ENCODE measurements at places on chromosomes 11 and 22.

DNA sequence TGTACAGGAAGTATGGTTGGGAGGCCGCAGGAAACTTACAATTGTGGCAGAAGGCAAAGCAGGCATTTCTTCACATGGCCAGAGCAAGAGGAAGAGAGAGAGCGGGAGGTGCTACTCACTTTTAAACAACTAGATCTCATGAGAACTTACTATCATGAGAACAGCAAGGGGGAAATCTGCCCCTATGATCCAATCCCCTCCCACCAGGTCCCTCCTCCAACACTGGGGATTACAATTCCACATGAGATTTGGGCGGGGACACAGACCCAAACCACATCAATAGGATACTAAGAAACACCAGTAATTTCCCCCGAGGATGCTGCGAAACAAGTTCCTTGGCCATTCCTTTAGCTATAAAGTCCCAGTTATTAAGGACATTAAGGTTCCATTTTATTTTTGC, 94.1 kb upstream of the SC5D start:
- DNase-seq, result no peak

DNA sequence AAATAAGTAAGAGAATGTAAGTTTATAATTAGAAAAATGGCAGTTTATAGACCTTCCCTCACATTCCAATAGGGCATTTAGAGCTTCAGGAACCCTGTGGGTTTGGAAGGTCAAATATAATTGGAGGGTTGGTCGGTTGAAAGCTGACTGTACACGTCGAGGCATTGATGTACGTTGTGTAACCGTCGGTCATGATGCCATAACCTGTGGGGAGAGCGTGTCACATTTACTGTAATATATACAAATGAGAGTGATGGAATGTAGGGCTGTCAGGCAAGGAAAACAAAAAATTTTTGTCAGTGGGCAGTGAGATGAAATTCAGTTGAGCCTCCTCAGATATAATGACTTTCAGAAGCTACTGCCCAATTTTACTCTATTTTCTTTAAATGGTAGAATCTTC, 88.5 kb downstream of the ARL14EP start:
- DNase-seq, result no peak

DNA sequence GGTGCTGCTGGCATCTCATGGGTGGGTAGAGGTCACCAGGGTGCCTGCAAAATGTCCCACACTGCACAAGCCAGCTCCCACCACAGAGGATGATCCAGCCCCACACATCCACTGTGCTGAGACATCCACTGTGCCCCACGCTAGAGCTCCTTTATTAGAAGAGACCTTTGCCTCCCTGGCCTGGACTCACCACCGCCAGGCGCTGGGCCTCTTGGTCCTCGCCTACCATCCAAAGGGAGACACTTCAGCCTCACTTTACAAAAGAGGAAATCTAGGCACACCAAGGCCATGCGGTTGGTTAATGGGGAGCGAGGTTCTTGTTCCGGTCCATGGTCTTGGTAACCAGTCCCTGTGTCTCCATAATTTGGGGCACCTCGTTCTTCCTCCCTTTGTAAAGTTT, 3.4 kb upstream of the ANO1 start:
- no peak for DNase-seq

GRCh38 chr11:19040051-19040450, 20.5 kb downstream of the MRGPRX2 start:
- no peak for DNase-seq

DNA sequence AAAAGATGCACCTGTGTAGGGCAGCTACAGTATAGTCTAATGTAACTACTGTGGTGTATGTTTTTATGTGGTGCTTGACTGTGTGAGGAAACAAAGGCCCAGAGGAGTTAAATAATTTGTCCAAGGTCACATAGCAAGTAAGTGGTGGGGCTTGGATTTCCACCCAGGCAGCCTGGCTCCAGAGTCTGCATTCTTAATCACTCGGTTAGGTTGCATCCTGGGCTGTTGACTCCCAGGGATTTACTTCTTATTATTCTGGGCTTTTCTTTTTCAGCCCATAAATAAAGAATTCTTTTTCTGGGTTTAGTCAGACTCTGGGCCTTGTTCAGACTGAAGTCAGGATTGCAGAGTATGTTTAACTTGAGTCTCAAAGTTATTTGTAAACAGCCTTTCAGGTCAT, 82.1 kb downstream of the ARHGAP42 start:
- DNase-seq, result no peak

GRCh38 chr11:12585861-12586260, 88.4 kb upstream of the TEAD1 start:
- no peak for DNase-seq

DNA sequence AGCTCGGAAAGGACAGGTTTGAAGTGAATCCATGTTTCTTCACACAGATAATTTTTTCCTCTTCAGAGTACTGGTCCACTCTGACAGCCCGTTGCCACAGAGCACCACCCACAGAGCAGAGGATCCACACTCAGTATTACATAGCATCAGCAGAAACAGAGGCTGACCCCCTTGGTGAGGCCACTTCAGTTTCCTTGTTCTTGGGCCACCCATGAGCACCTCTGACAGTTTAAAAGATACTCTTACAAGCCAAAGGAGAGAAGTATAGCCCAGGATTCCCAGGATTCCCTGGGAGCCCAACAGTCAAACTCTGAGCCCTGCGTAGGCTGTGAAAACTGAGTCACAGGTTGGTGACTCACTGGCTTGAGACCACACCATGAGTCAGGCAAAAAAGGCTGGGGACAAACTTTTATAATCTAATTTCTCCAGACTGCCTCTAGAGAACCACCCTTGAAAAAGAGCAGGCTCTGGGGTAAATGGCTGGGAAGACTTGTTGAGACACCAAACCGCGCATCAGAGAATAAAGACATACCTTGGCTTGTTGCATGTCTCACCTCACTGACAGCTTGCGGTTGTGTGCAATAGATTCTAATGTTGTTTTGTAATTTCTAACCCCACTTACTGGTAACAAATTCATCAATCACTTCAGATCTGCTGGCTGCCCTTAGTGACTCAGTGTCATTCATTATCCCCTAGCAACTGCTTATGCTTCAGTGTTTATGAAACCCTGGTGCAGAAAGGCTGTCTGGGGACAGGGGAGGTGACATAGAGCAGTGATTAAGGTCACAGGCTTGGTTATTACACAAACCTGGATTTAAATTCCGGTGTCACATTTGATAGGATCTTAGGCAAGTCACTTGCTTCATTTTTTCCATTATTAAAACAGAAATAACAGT, 56.9 kb upstream of the PRSS23 start:
- no peak for DNase-seq

GRCh38 chr11:86041975-86042378, 26.9 kb downstream of the PICALM start:
- DNase-seq, result no peak

GRCh38 chr11:2793701-2794045, 91.9 kb downstream of the CDKN1C start:
- no peak for DNase-seq
